ENCODE measurements at places on chromosomes 7 and 10.

DNA sequence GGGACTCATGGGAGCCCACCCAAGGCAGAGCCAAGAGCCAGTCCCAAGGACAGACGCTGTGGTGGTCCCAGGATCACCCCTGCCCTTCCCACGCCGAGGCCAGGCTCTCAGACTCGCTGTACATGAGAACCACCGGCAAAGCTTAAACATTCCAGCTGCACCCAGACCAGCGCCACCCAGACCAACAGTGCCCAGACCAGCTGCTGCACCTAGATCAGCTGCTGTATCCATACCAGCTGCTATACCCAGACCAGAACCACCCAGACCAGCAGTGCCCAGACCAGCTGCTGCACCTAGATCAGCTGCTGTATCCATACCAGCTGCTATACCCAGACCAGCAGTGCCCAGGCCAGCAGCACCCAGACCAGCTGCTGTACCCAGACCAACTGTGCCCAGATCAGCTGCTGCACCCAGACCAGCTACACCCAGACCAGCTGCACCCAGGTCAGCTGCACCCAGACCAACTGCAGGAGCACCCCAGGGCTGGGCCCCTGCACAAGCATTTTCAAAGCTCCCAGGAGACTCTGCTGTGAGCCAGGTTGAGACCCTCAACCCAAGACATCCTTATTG is 47.9 kb upstream of the CNPY1 start:
- DNase-seq, result no peak

DNA sequence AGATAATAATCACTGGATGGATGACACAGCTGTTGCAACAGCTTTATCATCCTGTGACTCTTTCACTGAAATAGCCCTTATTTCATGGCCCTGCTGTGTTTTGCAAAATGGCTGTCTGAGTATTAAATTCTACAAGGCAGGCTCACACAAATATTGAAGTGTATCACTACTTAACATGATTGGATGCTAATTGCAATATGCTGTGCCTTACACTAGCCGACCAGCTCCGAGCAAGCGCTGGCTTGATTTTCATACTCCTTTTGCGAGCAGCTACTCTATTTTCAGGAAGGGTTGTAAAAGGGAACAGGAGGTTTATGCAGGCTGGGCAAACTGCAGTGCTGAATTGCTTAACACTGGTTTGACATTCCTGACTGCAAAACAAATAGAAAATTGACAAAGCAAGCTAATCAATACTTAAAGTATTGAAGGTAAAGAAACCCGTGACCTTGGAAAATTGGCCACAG is 121.6 kb downstream of the CACNB2 start:
- DNase-seq, result no peak

- DNase-seq, result no peak
Measured at GRCh38 chr10:13529714-13529973, 830 bp upstream of the BEND7 start.

DNA sequence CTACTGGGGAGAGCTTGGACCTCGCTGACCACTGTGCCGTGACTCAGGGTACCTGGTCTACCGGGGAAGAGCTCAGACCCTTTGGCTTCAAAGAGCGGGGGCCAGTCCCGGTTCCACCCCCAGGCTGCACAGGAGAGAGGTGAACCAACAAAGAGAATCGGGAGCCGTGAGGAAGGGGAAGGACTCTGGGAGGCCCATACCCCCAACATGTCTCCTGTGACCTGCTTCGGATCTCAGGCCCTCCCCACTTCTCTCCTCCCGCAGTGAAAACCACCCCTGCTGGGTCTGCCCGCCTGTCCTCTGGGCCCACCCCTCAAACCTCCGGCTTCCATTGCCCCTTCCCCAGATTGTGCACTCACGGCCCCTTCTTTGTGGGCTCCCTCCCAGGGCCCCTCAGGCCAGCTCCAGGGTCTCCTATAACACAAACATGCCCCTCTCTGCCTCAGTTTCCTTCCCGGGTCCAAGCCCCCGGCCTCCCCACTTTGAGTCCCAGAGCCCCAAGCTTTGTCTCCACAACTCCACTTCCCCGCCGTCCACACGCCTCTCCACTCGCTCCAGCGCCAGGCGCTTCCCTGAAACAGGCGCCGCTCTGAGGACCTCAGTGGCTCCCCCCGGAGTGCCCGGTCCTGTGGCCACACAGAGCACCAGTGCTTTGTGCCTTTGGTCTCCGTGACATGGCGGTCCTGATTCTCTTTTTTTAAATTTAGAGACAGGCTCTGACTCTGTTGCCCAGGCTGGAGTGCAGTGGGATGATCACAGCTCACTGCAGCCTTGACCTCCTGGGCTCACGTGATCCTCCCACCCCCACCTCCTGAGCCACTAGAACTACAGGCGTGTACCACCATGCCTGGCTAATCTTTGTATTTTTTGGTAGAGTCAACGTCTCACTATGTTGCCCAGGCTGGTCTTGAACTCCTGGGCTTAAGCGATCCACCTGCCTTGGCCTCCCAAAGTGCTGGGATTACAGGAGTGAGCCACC is 7.5 kb upstream of the INTS1 start:
- DNase-seq, result no peak

GRCh38 chr7:155538293-155538692 is 8.1 kb downstream of the CNPY1 start:
- no peak for DNase-seq

DNA sequence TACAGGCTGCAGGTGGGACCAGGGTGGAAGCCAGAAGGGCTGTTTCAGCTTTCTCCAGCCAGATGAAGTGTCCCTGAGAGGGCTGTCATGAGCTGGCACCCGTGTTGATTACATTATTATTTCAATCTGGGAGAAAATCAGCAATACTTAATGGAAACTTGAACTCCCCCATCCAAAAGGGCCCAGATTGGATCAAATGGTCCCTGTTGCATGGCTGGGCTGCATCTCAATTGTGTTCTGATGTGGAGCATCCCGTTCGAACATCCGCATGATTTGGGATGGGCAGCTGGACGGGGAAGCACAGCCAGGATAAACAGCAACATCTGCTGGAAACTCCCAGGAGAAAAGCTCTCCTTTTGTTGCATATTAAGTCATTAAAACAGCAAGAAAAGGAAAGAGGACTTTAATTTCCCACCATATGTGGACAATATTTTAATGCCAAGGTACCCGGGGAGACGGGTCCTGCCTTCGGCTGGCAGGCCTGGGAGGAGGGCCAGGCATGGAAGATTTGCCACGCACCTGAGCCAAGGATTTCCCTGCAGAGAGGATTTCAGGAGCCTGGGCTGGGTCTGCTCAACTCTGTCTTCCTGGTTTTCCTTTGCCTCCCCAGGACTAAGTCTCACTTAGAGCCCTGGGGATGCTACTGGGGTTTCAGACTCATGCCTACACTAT is 52.4 kb downstream of the NPTX2 start:
- DNase-seq, result no peak

- DNase-seq, result no peak
Measured at GRCh38 chr7:29005829-29006228, 47.7 kb upstream of the TRIL start.

DNA sequence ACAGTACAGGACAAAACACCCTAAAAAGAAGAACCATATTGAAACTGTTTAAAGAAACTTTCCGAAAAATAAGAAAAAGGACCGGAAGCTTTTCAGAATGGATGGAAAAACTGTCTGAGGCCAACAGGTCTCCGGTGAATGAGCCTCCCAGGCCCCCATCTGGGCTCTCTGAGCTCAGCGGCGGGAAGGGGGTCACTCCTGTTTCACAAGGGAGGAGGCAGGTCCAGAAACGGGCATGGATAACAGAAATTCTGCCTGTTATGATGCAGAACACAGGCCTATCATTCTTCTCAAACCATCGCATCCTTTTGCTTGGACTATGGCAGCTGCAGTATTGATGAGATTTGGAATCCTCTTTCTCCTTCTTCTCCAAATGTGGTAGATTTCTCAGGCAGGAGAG is 58.9 kb upstream of the SHH start:
- DNase-seq, result no peak

DNA sequence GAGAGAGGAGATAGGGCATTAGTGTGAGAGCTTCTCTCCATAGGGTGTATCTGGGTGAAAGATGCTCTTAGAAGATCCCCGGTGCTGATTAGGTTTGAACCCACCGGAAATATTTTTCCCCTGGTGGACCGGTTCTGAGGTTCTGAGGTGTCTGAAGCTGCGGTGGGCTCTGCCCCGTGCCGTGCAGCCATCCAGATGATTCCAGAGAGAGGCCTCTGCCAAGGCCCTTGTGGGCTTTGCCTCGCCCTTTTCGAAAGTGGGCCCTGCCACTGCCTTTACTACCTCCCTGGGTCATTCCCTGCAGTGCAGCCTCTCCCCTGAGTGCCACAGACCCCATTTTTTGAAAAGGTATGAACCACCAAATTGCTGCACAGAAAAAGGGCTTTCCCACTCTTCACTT is 2.8 kb downstream of the GIMAP8 start:
- peak; percentile 60 for DNase-seq

DNA sequence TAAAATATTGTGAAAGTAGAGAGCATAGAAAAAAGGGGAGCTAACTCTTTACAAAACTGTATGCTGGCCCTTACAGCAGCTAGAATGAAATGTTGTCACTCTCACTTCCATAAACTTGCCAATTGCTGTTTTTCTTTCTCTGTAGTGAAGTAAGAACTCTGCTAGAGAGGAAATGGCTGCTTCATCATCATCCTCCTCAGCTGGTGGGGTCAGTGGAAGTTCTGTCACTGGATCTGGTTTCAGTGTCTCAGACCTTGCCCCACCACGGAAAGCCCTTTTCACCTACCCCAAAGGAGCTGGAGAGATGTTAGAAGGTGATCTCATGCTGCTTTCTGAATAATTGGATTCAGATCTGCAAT is 7.6 kb upstream of the ASCC1 start:
- no peak for DNase-seq

- no peak for DNase-seq
Measured at GRCh38 chr10:36840788-36841187, 284.6 kb upstream of the ANKRD30A start.

DNA sequence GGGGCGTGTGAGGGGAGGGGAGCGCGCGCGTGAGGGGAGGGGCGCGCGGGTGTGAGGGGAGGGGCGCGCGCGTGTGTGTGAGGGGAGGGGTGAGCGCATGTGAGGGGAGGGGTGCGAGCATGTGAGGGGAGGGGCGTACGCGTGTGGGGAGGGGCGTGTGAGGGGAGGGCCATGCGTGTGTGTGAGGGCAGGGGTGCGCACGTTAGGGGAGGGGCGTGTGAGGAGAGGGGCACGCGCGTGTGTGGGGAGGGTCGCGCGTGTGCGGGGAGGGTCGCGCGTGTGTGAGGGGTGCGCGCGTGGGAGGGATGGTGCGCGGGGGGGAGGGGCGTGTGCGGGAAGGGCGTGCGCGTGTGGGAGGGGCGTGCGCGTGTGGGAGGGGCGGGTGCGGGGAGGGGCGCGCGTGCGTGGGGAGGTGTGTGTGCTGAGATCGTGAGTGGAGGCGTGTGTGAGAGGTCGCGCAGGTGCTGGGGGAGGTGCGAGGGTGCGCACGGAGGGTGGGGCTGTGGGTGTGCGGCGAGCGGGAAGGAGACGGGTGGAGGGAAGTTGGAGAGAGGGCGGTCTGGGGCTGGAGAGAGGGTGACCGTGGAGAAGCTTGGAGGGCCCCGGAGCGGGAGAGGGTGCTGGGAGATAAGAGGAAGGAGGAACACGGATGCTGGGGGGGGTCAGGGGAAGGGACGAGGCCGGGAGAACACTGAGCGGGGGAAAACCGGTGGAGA is 19.7 kb downstream of the MXI1 start:
- DNase-seq, result peak; percentile 83

DNA sequence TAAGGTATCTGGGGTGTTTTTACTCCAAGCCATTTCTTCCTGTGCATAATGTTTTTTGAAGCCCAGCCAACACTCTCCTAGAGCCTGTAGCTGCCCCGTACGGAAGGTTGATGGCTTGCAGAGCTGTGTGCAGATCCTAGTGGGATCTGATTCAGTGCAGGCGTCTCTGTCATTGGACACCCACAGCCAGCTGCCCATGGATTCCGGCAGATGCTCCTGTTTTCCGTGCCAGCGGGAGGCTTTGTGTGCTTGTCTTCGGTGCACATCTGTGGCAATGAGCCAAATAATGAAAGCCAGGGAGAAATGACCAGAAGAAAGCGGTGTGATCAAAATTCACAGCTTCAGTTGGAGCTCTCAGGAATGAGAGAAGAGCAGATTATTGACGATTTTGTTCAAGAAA is 426.4 kb downstream of the TYW1 start:
- no peak for DNase-seq

DNA sequence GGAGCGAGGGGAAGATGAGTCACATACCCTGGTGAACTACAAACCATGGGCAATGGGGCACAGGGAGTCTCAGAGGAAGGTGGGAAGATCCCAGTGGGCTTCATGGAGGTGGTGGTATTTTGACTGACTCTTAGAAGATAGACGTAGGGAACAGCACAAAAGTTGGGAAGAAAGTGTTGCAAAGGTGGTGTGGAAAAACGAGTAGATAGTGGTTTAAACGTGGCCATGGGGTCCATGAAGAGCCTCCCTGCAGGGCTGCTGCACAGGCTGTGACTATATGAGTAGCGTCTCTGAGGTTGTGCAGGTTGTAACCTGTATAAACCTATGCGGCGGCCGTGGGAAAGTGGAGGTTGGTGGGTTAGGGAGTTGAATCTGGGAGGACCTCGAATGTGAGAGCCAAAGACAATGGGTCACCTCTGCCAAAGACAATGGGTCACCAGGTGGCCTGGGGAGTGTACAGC is 13.8 kb downstream of the LZTS2 start:
- DNase-seq, result no peak

GRCh38 chr10:7483848-7484247 is 73.0 kb upstream of the SFMBT2 start:
- DNase-seq, result no peak

GRCh38 chr10:93408783-93409182 is 73.4 kb downstream of the MYOF start:
- no peak for DNase-seq

DNA sequence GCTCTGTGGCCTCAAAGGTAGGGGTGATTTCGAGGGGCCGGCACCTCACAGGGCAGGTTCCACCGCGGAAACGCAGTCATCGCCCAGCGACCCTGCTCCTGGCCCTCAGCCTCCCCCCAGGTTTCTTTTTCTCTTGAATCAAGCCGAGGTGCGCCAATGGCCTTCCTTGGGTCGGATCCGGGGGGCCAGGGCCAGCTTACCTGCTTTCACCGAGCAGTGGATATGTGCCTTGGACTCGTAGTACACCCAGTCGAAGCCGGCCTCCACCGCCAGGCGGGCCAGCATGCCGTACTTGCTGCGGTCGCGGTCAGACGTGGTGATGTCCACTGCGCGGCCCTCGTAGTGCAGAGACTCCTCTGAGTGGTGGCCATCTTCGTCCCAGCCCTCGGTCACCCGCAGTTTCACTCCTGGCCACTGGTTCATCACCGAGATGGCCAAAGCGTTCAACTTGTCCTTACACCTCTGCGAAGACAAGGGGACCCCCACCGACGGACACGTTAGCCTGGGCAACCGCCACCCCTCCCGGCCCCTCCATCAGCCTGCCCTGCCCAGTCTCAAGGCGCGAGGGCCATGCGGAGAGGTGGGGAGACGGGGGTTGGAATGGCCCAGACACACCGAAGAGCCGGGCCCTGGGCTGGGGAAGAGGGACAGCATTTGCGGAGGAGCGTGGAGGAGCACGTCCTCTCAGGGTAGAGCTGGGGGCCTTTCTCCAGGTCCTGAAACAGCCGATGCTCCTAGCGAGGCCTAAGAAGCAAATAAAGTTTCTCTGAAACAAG is 6.0 kb downstream of the SHH start:
- no peak for DNase-seq
